Right renal pelvis (tissue), 4 donors: ENCODE measurements at places on chromosomes 2 and 18. TPM values are rescaled to one million over a fixed set of nuclear protein-coding genes. Genes with fewer than 3 reads are reported as not detected.

- DNase-seq, result no peak
These were observed 27.2 kb upstream of the PDIA6 start for GRCh38 chr2:10839813-10840212.

GRCh38 chr2:63078852-63079606 lies 28.4 kb downstream of the OTX1 start:
- no peak for DNase-seq

GRCh38 chr2:78768016-78768415 lies 257.5 kb upstream of the REG3G start:
- DNase-seq, result no peak

NXPH2 gene
- polyA plus RNA-seq, result 4.1 TPM

DNA sequence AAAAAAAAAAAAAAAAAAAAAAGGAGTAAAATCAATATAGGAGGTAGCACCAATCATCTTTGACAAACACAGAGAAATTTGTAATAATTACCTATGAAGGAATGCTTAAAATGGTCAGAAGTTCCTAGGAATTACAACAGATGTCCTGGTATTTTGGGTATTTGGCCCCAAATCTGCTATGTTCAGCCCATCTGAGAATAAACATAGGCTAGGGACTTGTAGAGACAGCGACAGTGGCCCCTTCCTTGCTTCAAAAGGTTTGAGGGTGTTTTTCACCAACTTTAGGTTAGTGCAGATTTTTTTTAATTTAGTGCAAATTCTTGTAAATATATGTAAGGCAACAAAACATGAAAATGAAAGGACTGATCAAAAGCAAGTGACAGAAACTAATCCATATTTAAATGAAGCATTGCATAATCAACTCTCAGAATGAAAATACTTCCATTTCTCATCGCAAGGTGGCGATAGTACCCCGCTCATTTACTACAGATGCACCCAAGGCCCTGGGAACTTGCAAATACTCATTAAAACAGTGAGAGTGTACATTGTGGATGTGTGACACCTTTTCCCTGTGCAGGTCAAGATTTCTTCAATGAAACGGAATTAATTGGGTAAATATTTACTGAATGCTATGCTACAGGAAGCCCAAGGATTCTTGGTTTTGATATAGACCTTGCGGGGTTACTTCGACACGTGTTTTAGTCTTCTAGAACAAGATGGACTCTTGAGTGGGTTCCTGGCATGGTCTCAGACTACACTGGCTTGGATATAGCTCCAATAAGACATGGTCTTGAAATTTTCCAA lies 44.6 kb downstream of the FAM124B start:
- peak; percentile 32 for DNase-seq

- DNase-seq, result no peak
These were observed 106.4 kb downstream of the BCL2L11 start for GRCh38 chr2:111226876-111227700.

- peak; percentile 71 for DNase-seq
These were observed 18.1 kb downstream of the TET3 start for GRCh38 chr2:74002505-74003421.

DNA sequence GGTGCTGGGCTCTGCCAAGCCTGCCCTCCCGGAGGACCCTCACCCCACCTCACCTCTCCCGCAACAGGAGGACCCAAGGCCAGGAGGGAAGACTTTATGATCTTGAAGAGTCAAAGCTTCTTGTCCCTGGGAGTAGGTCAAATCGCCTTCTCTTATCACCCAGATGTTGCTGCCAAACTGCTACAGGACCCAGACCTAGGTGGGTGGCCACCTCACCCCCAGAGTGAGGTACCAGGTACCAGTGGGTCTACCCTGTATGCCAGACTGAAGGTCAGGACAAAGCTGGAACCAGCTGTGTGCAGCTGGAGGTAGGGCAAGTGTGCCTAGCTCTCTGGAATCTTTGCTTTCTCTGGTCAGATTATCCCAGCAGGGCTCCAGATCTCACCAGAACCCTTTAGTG lies 197.2 kb downstream of the ZFP36L2 start:
- DNase-seq, result no peak
